CD4-positive, alpha-beta memory T cell (primary cell): ENCODE measurements at places on chromosomes 5 and 9. TPM values are rescaled to one million over a fixed set of nuclear protein-coding genes. Genes with fewer than 3 reads are reported as not detected.

The ZNF474 gene
- 0.17 TPM for total RNA-seq

- no peaks in the 10 kb centered on the region for H3K36me3 ChIP-seq
- no peak for DNase-seq
- no peaks in the 10 kb centered on the region for H3K27me3 ChIP-seq
- H3K4me3 ChIP-seq = no peak overlapping the region
- peaks cover 21% of the 10 kb centered on the region for H3K4me1 ChIP-seq
These were observed 1.4 kb upstream of the IPPK start for GRCh38 chr9:92671323-92671722.

- DNase-seq = no peak
- H3K4me3 ChIP-seq = no peak overlapping the region
- H3K27me3 ChIP-seq = no peaks in the 10 kb centered on the region
- H3K4me1 ChIP-seq = no peaks in the 10 kb centered on the region
- H3K27ac ChIP-seq = no peak overlapping the region
These were observed 336.7 kb downstream of the FAM170A start for GRCh38 chr5:119966028-119966427.

DNA sequence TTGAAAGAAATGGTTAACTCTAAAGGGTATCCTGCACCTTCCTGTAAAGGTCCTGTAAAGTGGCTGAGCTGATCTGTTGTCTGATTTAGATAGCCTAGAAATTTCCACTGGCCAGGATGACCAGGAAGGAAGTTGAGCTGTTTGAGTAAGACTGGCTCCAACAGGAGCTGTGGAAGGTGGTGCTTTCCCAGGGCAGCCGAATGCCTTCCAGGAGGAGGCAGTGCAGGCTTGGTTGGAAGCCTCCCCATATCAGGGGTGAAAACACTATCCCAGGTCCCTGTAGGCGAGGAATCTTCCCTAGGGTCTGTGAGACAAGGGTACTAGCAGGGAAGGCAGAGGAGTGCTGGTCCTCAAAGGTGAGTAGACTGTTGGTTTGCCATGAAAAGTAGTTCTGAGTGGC lies 98.4 kb downstream of the LIX1 start:
- DNase-seq = no peak
- H3K36me3 ChIP-seq = no peaks in the 10 kb centered on the region
- H3K4me3 ChIP-seq = no peak overlapping the region
- no peaks in the 10 kb centered on the region for H3K4me1 ChIP-seq
- H3K27me3 ChIP-seq = no peaks in the 10 kb centered on the region

DNA sequence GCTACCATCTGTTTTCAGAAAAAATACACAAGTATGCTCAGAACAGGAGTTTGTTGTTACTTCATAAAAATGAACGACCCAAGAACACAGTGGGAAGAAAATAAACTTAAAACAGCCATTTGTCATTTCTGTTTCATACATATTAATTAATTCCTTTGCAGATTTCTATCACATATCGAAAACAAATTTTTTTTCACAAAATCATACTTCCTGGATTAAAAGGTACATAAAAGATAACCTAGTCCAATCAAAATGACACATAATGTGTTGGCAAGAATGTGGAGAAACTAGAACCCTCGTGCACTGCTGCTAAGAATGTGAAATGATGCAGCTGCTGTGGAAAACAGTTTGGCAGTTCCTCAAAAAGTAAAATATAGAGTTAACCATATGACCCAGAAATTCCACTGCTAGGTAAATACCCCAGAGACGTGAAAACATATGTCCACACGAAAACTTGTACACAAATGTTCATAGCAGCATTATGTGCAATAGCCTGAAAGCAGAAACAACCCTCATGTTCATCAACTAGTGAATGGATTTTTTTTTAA lies 46.0 kb downstream of the MYO10 start:
- H3K36me3 ChIP-seq = no peaks in the 10 kb centered on the region
- no peak overlapping the region for H3K27ac ChIP-seq
- no peaks in the 10 kb centered on the region for H3K4me1 ChIP-seq
- H3K27me3 ChIP-seq = no peaks in the 10 kb centered on the region

DNA sequence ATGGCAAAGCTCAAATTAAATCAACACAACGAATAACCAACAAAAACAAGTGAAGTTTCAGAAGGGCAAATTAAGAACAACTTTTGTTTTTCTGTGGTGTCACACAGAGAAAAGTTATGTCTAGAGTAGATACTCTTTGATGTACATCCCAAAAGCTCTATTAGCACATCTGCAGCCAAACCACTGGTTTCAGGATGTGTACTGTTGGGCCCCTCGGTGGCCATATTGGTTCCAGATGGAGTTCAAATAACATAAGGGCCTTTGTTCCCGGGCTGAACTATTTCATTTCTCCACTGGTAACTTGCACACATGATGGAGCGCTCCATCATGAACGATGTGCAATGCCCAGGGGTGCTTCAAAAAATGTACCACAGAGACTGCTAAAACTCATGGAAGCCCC lies 126.1 kb downstream of the SEMA5A start:
- H3K27ac ChIP-seq = no peak overlapping the region
- H3K4me1 ChIP-seq = no peaks in the 10 kb centered on the region
- DNase-seq = no peak
- H3K36me3 ChIP-seq = no peaks in the 10 kb centered on the region

GRCh38 chr5:179407191-179408175 lies 62.2 kb upstream of the ADAMTS2 start:
- H3K27ac ChIP-seq = no peak overlapping the region
- H3K36me3 ChIP-seq = no peaks in the 10 kb centered on the region
- H3K27me3 ChIP-seq = no peaks in the 10 kb centered on the region

The BTNL3 gene
- not detected for total RNA-seq

The KIF12 gene
- total RNA-seq = not detected

- no peak overlapping the region for H3K27ac ChIP-seq
- no peaks in the 10 kb centered on the region for H3K27me3 ChIP-seq
- H3K4me1 ChIP-seq = no peaks in the 10 kb centered on the region
These were observed 2352.7 kb downstream of the MAT2B start for GRCh38 chr5:165858118-165858517.

DNA sequence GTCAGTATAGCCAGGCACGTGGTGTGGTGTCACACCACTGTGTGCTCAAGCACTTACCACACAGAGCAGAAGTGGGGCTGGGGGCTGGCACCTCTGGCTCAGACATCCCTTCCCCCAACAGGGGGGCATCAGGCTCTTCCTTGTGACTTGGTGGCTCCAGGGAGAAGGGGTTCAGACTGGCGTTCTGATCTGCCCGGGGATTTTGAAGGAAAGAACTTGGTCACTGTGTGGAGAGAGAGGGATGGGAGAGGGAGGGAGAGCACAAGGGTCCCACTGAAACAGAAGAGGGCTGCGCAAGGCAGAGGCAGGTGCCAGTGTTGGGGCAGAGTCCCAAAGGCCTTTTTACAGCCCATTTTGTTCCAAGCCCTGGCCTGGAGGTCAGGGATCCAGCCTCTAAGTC lies 109.7 kb upstream of the ALDH1B1 start:
- no peak overlapping the region for H3K27ac ChIP-seq
- H3K27me3 ChIP-seq = no peaks in the 10 kb centered on the region
- H3K4me1 ChIP-seq = peaks cover 16% of the 10 kb centered on the region
- H3K36me3 ChIP-seq = no peaks in the 10 kb centered on the region
- H3K4me3 ChIP-seq = no peak overlapping the region

DNA sequence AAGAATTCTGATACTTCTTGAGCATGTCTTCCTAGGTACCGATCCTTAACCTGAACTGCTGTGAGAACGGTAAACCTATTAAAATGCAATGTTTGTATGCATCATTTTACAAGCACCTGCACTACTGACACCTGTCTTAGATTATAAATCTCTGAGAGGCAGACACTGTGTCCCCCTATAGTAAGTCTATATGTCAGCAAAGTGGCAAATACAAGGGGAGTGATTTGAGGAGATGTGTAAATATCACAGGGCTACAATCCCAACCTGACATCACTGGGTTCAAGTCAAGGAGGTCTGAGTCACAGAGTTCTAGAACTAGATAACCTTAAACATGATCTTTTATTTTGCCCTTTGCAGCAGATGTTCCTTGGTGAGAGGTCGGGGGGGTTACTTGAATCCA lies 64.1 kb downstream of the ANKH start:
- H3K36me3 ChIP-seq = no peaks in the 10 kb centered on the region
- no peaks in the 10 kb centered on the region for H3K27me3 ChIP-seq
- H3K27ac ChIP-seq = no peak overlapping the region
- H3K4me1 ChIP-seq = peaks cover 32% of the 10 kb centered on the region
- DNase-seq = no peak
- H3K4me3 ChIP-seq = no peak overlapping the region

DNA sequence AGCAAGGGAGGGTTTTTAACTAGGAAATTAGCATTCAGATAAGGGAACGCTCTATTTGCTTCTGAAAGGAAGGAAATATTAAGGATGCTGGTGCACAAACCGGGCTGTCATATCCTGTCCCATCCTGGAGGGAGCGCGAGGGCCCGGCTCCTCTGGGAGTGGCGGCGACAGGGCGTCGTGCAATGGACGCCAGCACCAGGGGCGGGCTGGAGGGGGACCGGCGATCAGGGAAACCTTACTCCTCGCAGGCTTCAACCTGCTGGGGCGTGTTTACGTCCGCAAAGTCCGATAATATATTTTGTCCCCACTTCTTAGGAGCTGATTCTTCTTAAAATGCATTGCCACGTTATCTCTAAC lies 197.1 kb upstream of the TBCA start:
- H3K4me3 ChIP-seq = no peak overlapping the region
- H3K36me3 ChIP-seq = no peaks in the 10 kb centered on the region
- peaks cover 18% of the 10 kb centered on the region for H3K4me1 ChIP-seq
- peaks cover 6% of the 10 kb centered on the region for H3K27me3 ChIP-seq
- no peak overlapping the region for H3K27ac ChIP-seq
- no peak for DNase-seq

The HACD4 gene
- total RNA-seq = 16.0 TPM

- H3K4me1 ChIP-seq = no peaks in the 10 kb centered on the region
- no peak overlapping the region for H3K4me3 ChIP-seq
- no peaks in the 10 kb centered on the region for H3K36me3 ChIP-seq
- H3K27me3 ChIP-seq = no peaks in the 10 kb centered on the region
These were observed 566.8 kb upstream of the DMAC1 start for GRCh38 chr9:8366161-8366926.

DNA sequence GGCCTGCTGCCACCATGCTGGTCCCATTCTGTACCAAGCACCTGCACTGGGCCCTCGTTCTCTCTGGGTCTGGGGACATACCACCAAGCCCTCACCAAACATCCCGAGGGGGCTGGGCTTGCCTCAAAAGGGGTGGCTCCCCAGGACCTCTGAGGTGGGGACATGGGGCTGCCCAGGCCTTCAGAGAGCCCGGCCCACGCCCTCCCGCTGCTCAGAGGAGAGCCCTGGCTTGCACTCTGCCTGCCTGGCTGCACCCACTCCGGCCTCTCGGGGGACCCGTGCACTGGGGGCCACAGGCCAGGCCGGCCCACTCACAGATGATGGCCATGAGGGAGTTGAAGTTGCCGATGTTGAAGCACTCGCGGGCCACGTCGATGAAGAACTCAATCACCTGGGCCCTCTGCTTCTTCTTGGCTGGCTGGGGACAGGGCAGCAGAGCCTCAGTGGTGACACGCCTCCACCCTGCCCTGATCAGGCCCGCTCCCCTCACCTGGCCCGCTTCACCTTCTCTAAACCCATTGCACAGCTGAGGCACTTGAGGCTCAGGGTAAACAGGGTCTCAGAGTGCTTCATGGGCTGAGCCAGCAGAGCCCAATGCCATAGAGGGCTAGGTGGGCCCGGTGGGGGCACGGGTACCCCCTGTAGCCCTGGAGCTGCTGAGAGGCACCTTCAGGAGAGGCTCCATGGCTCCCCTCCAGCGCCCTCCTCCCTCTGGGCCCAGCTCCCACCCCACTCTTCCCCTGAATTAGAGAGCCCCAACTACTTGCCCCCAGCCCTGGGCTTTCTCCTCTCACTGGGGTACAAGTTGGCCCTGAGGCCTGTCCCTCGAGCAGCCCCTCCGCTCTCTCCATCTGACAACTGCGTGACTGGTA lies 47.7 kb upstream of the RNF130 start:
- H3K27ac ChIP-seq = no peak overlapping the region
- H3K36me3 ChIP-seq = no peaks in the 10 kb centered on the region
- H3K4me1 ChIP-seq = no peaks in the 10 kb centered on the region

DNA sequence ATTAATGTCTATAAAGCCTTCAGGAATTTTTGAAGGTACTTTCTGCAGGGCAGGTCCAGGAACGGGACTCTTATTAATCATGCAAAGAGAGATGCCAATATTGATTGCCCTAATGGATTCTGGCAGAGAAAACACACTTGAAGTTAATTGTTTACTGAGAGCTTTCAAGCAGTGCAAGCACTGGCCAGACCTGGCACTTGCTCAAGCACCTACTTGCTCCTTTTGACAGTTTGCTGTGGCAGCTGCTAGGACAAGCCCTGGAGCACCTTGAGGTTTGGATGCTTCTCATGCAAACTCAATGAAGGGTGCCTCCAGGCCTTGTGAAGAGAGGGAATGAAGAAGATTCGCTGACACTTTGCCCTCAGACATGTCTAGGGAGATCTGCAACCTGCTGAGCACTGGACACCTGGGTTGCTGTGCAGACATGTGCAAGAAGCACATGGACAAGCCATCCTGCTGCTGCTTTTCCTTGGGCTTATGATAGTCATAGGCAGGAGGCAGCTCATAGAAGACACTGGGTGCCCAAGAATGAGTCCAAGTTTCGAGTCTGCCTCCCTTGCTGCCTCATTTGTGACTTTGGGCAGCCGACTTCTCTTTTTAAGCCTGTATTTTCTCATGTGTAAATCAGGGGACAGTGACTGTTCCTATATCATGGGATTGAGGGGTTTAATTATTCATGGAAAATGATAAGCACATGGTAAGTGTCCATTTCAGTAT lies 88.8 kb upstream of the EQTN start:
- no peak for DNase-seq
- no peaks in the 10 kb centered on the region for H3K27me3 ChIP-seq
- no peaks in the 10 kb centered on the region for H3K36me3 ChIP-seq
- no peaks in the 10 kb centered on the region for H3K4me1 ChIP-seq

DNA sequence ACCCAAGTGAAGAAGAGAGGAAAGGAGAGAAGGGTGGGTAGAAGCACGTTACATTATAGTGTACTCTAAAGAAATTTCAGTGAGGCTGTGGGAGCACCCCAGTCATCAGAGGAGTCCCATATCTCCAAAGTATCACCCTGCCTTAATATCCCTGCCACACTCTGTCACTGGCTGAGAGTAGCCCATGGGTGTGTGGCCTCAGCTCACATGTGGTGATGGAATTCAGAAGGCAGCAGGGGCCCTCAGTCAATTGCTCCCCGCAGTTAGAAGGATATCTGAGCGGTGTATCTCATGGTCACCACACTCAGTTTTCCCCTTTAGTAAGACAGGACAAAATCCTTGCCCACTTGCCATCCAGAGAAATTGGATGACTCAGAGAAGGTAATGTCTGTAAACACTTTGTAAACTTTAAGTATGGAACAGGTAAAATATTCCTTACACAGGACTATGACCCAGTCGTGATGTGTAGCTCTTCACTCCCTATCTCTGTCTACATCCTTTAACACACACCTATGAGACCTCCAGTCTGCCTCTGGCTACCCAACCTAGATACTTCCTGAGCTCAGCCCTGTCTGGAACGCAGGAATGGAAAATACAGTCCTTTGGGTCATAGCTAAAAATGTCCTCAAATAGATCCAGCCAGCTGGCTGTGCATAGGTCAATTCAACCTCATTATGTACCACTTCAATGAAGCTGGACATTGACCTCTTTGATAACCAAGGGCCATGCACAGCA lies 24.3 kb upstream of the PLIN2 start:
- H3K27ac ChIP-seq = no peak overlapping the region
- no peaks in the 10 kb centered on the region for H3K27me3 ChIP-seq
- no peak for DNase-seq
- no peaks in the 10 kb centered on the region for H3K36me3 ChIP-seq
